Amygdala (tissue), 56 donors: ENCODE measurements at places on chromosomes 6 and 20.

DNA sequence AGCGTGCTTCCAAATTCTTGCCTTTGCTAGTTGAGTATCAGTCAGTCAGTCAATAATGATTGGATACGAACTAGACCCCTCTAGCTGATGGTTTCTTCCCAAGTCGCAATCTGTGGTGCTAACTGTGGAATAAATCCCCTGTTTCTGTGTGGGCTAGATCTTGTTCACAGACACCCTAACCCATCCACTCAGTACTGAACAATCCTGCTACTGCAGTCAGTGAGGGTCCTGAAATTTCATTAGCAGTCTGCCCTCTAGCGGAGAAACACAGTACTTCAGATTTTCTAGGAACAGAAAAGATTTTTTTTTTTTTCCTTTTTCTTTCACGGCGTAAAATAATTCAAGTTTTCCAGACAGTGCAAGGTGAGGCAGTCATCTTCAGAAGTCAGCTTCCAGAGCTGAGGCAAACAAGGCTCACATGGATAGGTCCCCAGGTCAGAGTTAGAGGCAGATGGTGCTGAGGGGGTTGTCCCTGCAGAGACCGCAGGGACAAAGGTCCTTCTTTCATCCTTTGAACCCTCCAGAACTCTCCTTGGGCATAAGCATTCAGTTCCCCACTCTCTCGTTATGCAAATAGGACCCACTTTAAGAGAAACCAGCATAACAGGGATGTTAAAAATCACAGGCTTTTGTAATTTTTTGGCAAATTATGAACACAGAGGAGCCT is 119.6 kb downstream of the SCML4 start:
- no peak for DNase-seq

- no peak for DNase-seq
These were observed 474 bp downstream of the RBM38 start for GRCh38 chr20:57391439-57392301.

DNA sequence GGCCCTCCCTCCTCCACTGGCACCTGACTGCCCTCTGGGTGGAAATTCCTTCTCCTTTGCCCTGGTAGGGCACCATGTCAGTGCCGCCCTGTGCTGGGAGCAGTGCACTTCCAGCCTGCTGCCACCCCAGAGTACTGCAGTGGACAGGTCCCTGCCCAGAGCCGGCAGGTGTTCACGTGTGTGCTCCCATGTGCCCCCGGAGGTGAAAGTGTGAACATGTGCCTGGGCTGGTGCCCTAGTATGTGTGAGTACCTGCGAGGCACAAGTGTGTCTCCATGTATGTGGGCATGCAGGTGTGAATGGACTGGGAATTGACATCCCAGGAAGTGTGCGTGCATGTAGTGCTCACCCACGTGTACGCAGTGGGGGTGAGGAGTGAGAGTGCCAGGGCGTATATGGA is 29.4 kb downstream of the SDCBP2 start:
- no peak for DNase-seq

- DNase-seq: no peak
These were observed 60.2 kb downstream of the CHMP4B start for GRCh38 chr20:33871362-33871761.

DNA sequence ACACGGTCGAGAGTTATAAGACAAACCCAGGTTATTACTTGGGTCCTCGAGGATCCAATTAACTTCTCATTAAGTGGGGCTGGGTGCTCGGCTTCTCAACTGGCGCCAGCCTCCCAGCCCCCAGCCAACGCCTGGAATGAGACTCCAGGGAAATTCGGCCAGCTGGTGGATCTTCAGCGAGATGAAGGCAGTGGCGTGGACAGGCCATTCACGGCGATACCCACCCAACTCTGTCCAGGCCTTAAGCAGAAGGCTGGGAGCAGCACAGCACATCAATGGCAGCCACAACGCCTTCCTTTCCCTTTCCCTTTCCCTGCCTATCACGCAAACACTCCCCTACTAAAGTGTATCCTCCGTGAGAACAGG is 868 bp downstream of the METTL24 start:
- no peak for DNase-seq

DNA sequence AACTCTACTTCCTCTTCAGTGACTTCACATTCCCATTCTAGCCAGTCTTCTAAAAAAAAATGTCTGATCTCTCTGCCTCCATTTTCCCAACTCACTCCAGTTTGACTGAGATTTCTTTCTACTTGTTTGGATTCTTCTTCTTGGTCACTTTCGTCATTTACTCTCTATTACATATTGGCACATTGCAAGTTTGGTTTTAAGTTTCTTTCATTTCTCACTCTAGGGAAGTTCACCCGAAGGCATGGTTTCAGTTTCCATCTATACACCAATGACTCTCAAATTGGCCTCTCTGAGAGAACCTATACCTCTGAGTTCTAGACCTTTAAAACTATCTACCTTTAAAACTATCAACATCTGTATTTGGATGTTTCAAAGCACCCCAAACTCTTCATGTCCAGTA is 51.3 kb downstream of the CD109 start:
- DNase-seq: no peak

DNA sequence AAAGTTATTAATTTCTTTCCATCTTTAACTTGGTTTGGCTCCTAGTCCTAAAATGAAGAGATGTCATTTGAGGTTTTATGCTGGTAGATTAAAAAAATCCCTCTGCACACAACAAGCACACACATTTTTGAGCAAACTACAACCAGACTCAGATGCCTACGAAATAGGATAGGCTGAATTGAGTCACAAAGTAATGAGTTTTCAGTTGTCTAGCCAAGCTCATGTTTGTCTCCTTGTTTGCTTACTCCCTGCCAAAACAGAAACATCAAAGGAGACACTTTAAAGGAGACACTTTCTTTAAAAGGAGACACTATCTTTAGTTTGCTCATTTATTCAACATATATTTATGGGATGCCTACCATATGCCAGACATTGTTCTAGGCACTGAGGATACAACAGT is 56.2 kb downstream of the TPBG start:
- DNase-seq: no peak

DNA sequence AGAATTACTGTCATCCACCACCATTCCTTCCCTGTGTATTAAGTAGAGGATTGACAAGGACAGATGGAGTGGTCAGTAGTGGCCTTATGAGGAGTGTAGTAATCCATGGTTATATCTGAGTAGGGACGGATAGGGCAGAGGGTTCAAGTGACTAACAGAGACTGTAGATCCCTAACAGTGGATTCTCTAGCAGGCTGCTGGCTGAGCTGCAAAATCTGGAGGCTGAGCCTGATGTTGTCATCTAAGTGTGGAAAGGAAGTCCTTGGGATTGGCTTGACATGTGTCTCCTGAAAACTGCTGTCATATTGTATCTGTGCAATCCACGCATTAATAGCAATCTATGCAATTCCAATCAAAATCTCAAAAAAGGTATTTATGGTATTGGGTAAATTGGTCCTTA is 94.2 kb downstream of the WASF1 start:
- no peak for DNase-seq

DNA sequence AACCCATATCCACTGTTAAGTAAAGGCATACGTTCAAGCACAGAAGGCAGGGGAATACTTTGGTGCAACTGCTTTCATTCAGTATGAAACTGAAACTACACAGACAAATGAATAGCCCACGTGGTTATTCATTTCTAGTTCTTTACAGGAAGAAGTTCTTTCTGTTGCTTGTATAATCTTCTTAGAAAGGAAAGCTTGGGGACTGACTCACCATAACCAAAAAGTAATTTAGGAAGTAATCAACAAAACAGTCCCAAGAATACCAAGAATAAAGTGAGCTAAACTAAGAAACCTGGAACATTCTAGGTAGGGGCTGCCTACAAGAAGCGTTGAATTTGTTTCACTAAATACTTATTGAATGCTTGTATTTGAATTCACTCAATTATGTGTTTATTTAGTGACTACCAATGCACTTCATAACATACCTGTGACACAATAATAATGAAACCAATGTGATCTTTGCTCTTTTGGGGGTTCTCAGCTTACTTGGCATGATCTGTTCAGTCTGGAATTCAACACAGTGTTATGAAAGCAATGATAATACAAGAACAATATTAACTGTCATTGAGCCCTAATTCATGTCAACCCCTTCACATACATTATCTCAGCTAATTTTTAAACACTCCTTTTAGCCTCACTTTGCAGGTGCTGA is 25.1 kb upstream of the KIAA0408 start:
- DNase-seq: no peak

DNA sequence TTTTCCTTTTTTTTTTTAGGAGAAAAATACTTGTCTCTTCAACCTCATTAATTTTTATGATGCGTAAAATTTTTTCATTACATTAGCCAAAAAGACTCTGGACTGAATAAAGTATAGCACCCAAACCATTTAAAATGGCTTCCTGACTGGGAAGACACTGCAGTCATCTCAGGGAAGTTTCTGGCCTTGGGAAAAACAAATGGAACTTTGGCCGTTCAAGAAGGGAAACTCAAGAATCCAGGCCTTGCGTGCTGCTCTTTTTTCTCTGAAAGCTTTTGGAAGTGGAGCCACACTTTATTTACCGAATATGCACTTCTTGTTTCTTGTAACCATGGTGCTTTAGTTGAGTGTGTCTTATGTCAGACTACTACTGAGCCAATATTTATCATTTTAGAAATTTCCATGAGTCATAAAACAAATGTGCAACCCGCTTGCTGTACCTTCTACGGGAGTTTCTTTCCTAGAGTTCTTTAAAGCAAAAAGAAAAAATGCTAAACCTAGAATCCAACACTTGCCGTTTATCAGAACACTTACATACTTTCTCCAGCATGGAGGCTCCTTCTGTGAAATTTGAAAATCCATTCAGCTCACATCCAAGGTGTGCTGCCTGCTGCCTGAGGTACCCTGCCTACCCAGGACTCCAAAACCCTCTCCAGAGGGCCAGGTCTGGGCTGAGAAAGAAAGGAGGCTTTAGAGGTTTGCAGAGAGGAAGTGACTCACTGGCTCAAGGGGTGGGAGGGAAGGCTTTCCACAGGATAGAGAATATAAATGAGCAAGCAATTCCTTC is 11.5 kb upstream of the DSTN start:
- DNase-seq: no peak

GRCh38 chr6:41872147-41872546 is 23.0 kb downstream of the USP49 start:
- no peak for DNase-seq

DNA sequence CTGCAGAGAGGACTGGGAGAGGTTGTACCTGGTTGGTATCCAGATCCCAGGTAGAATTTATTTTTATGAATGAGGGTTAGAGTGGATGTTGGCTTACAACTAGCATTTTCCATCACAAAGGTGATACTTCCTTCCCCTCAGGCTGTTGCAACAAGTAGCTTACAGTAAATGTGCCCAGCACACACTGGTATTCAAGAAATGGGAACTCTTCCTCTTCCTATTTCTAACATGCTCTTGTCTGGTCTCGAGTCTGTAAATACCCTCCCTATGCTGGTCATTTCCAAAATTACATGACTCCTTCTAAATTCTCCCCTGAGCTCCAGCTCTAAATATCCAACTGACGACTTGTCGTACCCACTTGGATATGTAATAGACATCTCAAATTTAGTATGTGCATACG is 90.1 kb upstream of the FOXC1 start:
- DNase-seq: no peak

GRCh38 chr6:143529095-143529494 is 17.6 kb upstream of the FUCA2 start:
- no peak for DNase-seq

GRCh38 chr6:36349240-36349639 is 12.6 kb upstream of the BNIP5 start:
- DNase-seq: no peak

- no peak for DNase-seq
These were observed 51.8 kb downstream of the GINS1 start for GRCh38 chr20:25459111-25459830.

- no peak for DNase-seq
These were observed 52.0 kb downstream of the JPH2 start for GRCh38 chr20:44135012-44135412.

DNA sequence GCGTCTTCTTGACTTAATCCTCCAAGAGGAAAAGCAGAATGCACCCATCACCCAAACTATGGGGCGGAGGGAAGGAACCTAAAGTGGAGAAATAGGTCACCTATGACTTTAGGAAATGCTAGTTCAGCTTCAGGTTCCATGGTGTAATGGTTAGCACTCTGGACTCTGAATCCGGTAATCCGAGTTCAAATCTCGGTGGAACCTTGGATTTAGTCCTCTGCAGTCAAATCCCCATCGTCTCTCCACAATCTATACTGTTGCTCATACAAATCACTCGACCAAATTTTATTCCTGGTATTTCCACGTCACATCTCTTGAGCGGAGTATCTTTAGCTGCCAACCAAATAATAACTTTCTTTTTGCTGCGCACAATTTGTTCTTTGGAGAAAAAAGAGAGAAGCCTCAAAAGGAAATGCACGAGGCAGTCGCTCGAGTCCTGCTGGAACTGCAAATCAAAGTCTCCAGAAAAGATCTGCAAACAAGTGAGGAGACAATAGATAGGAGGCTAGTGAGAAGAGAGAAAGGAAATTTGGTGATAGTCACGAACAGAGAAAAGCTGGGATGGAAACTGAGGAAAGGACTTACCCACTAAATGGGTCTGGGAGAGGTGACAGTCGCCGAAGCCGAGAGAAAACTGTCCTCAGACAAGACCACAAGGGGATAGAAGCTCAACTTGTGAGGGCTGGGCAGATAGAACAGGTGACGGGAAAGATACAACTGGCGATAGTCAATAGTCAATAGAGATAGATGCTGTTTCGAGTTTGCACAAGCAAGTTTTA is 16.6 kb downstream of the POM121L2 start:
- DNase-seq: no peak

- DNase-seq: no peak
These were observed 129.7 kb upstream of the FAM184A start for GRCh38 chr6:119207971-119208725.

DNA sequence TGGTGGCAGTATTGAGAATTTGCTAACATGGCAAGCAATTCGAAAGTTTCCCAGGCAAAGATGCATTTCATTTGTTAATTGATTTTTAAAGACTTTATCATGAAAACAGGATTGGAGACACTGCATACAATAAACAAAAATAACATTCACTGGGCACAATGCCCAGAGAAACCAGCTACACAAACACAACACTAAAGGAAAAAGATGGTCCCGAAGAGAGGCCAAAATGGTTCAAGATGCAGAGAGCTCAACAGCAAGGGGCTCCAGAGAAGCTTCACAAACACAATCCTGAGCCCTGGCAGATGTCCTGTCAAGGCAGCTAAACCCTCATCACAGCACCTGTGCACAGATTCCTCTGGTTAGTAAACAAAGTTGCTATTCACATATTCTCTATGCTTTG is 79.3 kb downstream of the INSM1 start:
- no peak for DNase-seq

DNA sequence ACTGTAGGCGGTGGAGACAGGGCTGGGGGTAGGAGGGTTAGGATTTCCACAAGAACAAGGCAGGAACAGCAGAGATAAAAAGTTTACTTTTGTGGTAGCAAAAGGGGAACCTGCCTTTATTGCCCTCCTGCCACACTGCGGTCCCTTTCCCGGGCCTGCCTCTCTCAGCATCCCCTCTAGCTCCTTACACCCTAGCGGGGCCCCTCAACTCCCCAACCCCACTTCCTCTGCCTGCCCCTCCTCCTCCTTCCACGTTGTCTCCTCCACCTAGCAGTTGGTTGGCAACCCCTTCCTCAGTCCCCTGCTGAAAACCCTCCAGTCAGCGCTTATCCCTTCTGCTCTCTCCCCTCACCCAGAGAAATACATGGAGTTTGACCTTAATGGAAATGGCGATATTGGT is 714 bp downstream of the AIF1 start:
- no peak for DNase-seq
